ENCODE measurements at places on chromosomes 3 and 15.
A peak's percentile ranks its signal among the peaks of the same experiment; 100 is the strongest.

GRCh38 chr15:71892335-71892734 is 82.0 kb downstream of the NR2E3 start:
- peaks cover 26% of the 10 kb centered on the region for H3K36me3 ChIP-seq
- H3K4me1 ChIP-seq = no peaks in the 10 kb centered on the region
- no peak overlapping the region for H3K27ac ChIP-seq
- H3K4me3 ChIP-seq = no peak overlapping the region

- DNase-seq = no peak
- no peak overlapping the region for H3K4me3 ChIP-seq
- peaks cover under 1% of the 10 kb centered on the region for H3K4me1 ChIP-seq
- H3K36me3 ChIP-seq = no peaks in the 10 kb centered on the region
Observed at GRCh38 chr3:125381743-125382142, 6.6 kb upstream of the ZNF148 start.

- no peak overlapping the region for H3K4me3 ChIP-seq
- H3K27ac ChIP-seq = no peak overlapping the region
- H3K4me1 ChIP-seq = no peaks in the 10 kb centered on the region
- H3K36me3 ChIP-seq = peaks cover 98% of the 10 kb centered on the region
- H3K27me3 ChIP-seq = no peaks in the 10 kb centered on the region
- no peak for DNase-seq
Observed at GRCh38 chr15:90968434-90968833, 13.8 kb downstream of the RCCD1 start.

DNA sequence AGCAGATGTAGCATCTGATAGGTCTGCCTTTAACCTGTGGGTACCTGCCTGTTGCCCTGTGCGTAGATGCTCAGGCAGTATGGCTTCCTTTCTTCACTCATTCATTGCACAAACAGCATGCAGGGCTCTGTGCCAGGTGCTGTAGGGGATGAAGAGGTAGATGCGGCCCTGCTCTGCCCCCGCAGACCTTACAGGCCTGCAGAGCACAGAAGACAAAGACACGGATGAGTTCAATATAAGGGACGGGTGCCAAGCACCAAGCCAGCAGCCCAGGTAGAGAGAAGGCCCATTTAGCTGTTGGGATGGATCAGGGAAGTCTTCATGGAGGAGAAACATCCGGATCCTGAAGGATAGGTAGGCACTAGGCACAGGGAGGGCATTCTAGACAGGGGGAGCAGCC is 69.4 kb downstream of the AAGAB start:
- H3K27me3 ChIP-seq = no peaks in the 10 kb centered on the region
- H3K4me1 ChIP-seq = no peaks in the 10 kb centered on the region
- peaks cover 93% of the 10 kb centered on the region for H3K36me3 ChIP-seq
- no peak overlapping the region for H3K4me3 ChIP-seq
- no peak overlapping the region for H3K27ac ChIP-seq

DNA sequence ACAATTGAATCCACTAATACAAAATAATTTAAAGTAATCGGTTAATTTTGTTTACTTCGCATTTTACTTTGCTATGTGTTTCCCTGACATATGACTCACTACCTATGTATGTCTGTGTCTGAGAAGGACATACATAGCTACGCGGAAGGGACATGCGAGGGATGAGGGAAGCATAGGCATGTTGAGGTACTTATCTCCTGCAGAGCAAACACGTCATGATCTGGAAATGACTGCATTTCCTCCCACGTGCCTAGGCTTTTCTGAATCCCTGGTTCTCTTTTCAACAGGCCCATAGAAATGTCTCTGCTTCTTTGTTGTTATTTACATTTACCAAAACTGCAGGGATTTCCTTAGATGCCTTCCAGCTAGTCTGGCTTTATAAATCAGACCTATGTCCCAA is 27.5 kb downstream of the ALCAM start:
- H3K4me3 ChIP-seq = no peak overlapping the region
- peaks cover 4% of the 10 kb centered on the region for H3K36me3 ChIP-seq
- DNase-seq = peak; percentile 53
- H3K27me3 ChIP-seq = no peaks in the 10 kb centered on the region

- DNase-seq = no peak
- H3K4me3 ChIP-seq = no peak overlapping the region
- H3K27ac ChIP-seq = no peak overlapping the region
- no peaks in the 10 kb centered on the region for H3K27me3 ChIP-seq
- H3K4me1 ChIP-seq = no peaks in the 10 kb centered on the region
Observed at GRCh38 chr15:99727733-99728132, 5.5 kb downstream of the LYSMD4 start.

DNA sequence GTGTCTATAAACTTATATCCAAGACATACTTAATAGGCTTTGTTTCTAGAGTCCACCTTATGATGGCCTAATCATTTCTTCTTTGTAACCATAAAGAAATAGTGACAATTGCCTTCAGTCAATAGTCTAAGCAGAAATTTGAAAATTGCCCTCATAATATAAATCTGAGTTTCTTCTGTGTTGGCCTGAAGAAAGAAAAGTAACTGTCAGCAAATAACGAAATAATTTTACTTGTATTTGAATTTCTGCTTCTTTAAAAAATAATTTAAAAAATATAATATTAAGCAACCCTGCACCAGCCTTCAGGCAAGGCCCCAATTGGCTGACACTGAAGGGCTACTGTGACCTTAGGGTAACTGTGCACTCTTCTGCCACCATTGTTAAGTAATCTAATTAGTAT is 113.5 kb downstream of the PLOD2 start:
- DNase-seq = no peak
- no peaks in the 10 kb centered on the region for H3K36me3 ChIP-seq
- H3K27ac ChIP-seq = no peak overlapping the region
- no peaks in the 10 kb centered on the region for H3K27me3 ChIP-seq
- no peak overlapping the region for H3K4me3 ChIP-seq

GRCh38 chr3:43512754-43513404 is 108.9 kb downstream of the ANO10 start:
- no peaks in the 10 kb centered on the region for H3K27me3 ChIP-seq
- no peaks in the 10 kb centered on the region for H3K4me1 ChIP-seq
- DNase-seq = no peak

DNA sequence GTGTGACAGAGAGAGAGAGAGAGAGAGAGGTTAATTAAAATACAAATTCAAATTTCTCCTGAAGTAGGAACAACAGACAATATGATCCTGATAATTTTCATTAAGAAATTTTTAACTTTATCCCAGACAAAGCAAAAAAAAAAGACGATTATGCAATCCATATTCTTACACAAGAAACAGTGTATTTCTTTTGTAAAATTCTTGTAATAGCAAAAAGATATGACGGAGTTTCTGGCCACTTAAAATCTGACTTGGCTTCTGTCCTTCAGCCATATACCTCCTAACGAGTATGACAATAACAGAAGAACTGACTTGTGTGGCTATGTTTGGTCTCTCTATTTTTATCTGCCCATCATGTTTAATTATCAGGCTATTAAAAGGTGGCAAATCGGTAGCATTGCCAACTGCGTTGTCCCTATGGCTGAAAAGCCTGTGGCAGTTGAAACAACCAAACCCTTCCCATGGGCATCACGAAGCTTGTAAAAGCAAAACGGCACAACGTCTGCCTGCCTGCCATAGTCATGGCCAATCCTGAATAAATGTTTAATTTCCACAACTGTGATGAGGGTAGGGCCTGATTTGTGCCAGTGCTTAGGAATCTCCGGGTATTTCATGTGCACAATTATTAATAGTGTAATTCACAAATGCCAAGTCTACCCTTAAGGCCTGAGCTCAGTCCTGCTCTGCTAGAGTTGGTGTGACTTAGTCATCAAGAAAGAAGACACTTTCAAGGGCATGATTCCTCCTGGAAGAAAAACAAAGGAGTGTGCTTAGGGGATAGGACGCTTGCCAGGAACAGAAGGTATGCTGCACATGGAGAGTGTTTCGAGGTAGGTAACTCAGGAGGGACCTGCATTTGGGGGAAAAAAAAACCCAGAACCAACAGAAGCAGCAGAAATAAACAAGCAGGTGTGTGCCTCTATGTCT is 1090.2 kb downstream of the FHIT start:
- no peak for DNase-seq
- no peaks in the 10 kb centered on the region for H3K4me1 ChIP-seq
- H3K36me3 ChIP-seq = no peaks in the 10 kb centered on the region

DNA sequence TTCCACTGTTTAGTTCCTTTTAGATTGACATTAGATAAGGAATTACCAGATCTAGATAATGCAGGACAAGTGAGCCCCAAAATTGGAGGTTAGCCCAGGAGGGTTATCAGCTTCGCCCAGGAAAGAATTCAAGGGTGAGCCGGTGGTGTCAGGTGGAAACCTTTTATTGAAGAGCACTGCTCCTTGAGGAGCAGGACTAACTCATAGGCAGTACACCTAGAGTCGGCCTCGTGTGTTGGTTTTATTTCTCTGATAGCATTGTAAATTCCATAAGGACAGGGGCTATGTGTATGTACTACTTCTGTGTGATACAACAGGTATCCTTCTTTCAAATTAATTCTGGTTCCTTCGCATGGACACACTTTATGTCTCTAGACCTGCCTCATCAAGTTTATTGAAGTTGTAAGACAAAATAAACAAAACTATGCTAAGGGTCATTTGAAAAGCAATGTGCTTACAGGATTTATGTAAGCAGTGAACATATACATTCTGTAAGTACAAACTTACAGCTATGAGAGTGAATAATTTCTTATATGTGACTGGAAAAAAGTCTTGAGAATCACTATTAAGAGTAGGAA is 57.2 kb downstream of the SNX4 start:
- H3K4me1 ChIP-seq = no peaks in the 10 kb centered on the region
- no peak overlapping the region for H3K27ac ChIP-seq
- peaks cover 48% of the 10 kb centered on the region for H3K36me3 ChIP-seq
- H3K4me3 ChIP-seq = no peak overlapping the region
- H3K27me3 ChIP-seq = no peaks in the 10 kb centered on the region

- H3K4me3 ChIP-seq = peak overlapping the region; percentile 65
- H3K36me3 ChIP-seq = no peaks in the 10 kb centered on the region
- no peaks in the 10 kb centered on the region for H3K27me3 ChIP-seq
- peak overlapping the region; percentile 89 for H3K27ac ChIP-seq
- H3K4me1 ChIP-seq = peaks cover 11% of the 10 kb centered on the region
Observed at GRCh38 chr3:143970773-143971358, 757 bp upstream of the DIPK2A start.

GRCh38 chr3:10223676-10224639 is 24.3 kb upstream of the TATDN2 start:
- H3K4me3 ChIP-seq = no peak overlapping the region
- H3K36me3 ChIP-seq = peaks cover 10% of the 10 kb centered on the region
- peak overlapping the region; percentile 67 for H3K27ac ChIP-seq
- peaks cover 21% of the 10 kb centered on the region for H3K4me1 ChIP-seq
- no peak for DNase-seq

DNA sequence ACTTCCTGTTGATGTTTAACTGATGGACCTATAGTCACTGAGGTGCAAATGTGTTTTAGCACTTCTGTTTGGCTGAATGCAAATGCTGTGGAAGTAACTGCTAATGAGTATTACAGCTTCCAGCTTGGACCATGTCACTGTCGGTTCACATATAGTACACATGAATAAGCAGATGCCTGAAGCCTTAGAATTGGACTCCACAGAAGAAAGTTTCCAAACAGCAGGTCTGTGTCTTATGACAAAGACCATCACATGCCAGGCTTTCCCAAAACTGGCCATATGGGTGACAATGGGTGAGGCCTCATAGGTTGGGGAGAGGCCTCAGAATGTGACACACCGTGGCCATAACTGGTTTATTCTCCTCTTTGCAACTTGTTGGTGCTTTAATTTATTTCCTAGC is 241.8 kb downstream of the WNT5A start:
- H3K4me3 ChIP-seq = no peak overlapping the region
- H3K36me3 ChIP-seq = no peaks in the 10 kb centered on the region
- no peak overlapping the region for H3K27ac ChIP-seq
- no peaks in the 10 kb centered on the region for H3K4me1 ChIP-seq
- H3K27me3 ChIP-seq = no peaks in the 10 kb centered on the region

GRCh38 chr3:154979331-154979730 is 100.8 kb upstream of the MME start:
- H3K4me3 ChIP-seq = no peak overlapping the region
- DNase-seq = no peak
- H3K27me3 ChIP-seq = no peaks in the 10 kb centered on the region
- no peaks in the 10 kb centered on the region for H3K4me1 ChIP-seq
- no peak overlapping the region for H3K27ac ChIP-seq

DNA sequence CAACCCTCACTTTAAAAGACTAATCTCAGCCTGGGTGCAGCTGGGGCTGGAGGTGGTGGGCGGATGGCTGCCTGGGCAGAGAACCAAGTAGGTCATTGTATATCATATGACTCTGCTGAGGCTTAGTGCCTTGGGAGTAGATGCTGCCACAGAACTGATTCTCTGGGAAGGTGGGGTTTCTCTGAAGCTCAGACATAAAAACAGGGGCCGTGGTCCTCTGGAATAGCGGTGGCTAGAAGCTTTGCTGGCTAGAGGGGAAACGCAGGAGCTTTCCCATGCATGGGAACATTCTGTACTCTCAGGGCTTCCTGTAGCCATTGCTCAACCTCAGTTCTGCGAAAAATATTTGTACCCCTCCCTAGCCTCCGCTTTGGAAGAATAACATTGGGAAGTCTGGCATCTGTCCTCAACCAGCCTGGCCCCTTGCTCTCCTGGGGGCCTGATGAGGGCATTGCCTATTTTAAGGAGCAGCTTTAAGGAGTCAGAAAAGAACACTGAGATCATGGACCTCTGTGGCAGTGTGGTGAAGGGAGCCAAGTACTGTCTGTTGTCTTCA is 14.7 kb downstream of the TIMP4 start:
- no peak overlapping the region for H3K4me3 ChIP-seq
- H3K27ac ChIP-seq = no peak overlapping the region
- peaks cover 9% of the 10 kb centered on the region for H3K4me1 ChIP-seq
- no peaks in the 10 kb centered on the region for H3K27me3 ChIP-seq
- DNase-seq = no peak
- no peaks in the 10 kb centered on the region for H3K36me3 ChIP-seq

GRCh38 chr15:66820481-66821176 is 118.6 kb downstream of the SMAD6 start:
- no peak overlapping the region for H3K27ac ChIP-seq
- H3K36me3 ChIP-seq = no peaks in the 10 kb centered on the region
- peak; percentile 51 for DNase-seq
- H3K27me3 ChIP-seq = no peaks in the 10 kb centered on the region

DNA sequence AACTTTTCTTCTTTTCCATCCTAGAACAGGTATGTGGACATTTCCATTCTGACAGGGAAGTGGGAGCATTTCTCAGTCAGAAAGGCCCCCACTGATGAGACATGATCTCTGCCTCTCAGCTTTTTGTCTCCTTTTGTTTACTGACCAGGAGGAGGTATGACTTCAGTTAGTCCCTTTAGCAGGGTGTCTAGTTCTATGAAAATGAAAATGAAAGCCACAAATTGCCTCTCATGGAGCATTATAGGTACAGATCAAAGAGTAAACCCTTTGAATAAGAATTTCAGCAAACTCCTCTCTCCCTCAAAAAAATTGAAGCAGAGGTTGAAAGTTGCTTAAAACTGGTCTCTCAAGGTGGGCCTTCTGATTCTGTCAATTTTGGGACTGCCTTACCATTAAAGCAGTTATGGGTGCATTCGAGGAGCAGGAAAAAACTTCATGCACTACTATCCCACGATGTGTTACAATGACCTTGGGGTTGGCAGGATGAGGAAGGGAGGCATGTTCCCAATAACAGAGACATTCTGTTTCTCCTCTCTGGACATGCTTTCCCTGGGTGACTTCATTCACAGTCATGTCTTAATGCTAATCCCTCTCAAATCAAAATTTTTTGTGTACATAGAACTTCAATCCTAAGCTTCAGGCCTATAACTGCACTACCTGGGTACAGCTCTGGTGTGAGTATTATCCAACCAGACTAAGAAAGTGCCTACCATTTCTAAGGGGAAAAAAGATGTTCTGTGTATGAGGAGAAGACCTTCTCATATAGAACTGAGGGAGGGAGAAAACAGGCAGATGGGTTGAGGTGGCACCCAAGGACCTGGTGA is 50.6 kb upstream of the TBC1D23 start:
- no peaks in the 10 kb centered on the region for H3K4me1 ChIP-seq
- DNase-seq = no peak
- no peaks in the 10 kb centered on the region for H3K36me3 ChIP-seq

Data from RWPE2 (cell line).